Activated CD4-positive, alpha-beta T cell treated with anti-CD3 and anti-CD28 coated beads, Interleukin-2, amount 10 ng/mL, durations not matched to agents 24 days and 14 days (primary cell): ENCODE measurements at places on chromosomes 3 and 15.

DNA sequence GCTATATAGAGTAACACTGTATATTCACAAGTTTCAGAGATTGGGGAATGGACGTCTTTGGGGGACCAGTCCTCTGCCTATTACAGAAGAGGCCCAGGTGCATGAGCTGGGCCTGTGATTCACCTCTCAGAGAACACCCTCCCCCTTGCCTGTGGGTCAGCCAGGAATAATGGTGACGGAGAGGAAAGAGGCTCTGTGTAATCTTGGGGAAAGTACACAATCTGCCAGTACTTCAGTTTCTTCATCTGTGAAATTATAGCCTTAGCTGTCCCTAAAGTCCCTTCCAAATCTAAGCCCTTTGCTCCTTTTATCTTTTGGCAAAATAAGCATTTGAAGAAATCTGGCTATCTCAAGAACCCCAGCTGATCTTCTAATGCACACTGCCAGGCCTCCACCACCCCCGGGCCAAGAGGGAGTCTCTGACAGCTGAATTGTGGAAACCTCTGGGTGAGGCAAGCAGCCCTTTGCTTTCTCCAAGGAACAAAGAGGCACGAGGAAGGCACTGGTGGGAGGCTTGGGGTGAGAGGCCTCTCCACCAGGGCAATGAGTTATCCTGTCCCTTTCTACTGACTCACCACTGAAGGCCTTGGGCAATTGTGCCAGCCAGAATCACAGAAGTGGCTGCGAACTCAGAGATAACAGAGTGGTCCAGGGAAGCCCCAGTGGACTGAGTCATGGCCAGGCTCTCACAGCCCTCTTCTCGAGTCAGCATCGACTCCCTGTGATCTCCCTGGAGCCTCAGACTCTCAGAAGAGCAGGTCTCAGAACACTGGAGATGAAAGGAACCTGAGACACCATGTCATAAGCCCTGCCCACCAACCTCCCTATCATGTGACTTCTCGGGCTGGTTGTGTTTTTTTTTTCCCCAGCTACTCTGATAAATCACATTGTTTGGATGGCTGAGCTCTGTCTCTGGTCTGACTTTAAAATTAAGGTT, 31.8 kb downstream of the CCNL1 start:
- H3K27ac ChIP-seq, result peak overlapping the region; percentile 98
- peaks cover 64% of the 10 kb centered on the region for H3K4me1 ChIP-seq
- peak; percentile 90 for DNase-seq
- no peaks in the 10 kb centered on the region for H3K36me3 ChIP-seq

GRCh38 chr3:28743271-28743670, 394.6 kb upstream of the AZI2 start:
- no peak overlapping the region for H3K4me3 ChIP-seq
- H3K27ac ChIP-seq, result no peak overlapping the region
- no peaks in the 10 kb centered on the region for H3K4me1 ChIP-seq
- H3K36me3 ChIP-seq, result no peaks in the 10 kb centered on the region
- DNase-seq, result no peak

- H3K4me3 ChIP-seq, result no peak overlapping the region
- H3K27ac ChIP-seq, result no peak overlapping the region
- DNase-seq, result no peak
- H3K4me1 ChIP-seq, result peaks cover 8% of the 10 kb centered on the region
- H3K36me3 ChIP-seq, result peaks cover 10% of the 10 kb centered on the region
Observed at GRCh38 chr3:194496217-194496919, 9.6 kb upstream of the ATP13A3 start.

- DNase-seq, result no peak
- no peak overlapping the region for H3K4me3 ChIP-seq
- no peak overlapping the region for H3K27ac ChIP-seq
- peaks cover 64% of the 10 kb centered on the region for H3K4me1 ChIP-seq
- no peaks in the 10 kb centered on the region for H3K27me3 ChIP-seq
Observed at GRCh38 chr15:31489281-31489680, 162.6 kb downstream of the KLF13 start.

DNA sequence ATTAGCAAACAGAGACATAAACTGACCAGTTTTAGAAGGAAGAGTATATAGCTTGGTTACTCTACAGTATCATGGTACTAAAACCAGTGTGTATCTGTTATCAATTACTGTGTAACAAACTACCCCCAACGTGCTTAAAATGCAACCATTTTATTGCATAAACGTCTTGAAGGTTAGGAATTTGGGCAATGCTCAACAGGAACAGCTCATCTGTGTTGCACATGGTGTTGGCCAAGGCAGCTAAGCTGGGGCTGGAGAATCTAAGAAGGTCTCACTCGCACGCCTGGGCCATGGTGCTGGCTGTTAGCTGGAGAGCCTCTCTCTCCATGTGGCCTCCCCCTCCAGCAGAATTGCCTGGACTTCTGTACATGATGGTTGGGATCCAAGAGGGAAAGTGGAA, 81.2 kb upstream of the THBS1 start:
- peaks cover 3% of the 10 kb centered on the region for H3K4me1 ChIP-seq
- H3K36me3 ChIP-seq, result no peaks in the 10 kb centered on the region
- no peak overlapping the region for H3K27ac ChIP-seq
- H3K4me3 ChIP-seq, result no peak overlapping the region
- DNase-seq, result no peak
